ENCODE measurements at places on chromosomes 4 and X.

DNA sequence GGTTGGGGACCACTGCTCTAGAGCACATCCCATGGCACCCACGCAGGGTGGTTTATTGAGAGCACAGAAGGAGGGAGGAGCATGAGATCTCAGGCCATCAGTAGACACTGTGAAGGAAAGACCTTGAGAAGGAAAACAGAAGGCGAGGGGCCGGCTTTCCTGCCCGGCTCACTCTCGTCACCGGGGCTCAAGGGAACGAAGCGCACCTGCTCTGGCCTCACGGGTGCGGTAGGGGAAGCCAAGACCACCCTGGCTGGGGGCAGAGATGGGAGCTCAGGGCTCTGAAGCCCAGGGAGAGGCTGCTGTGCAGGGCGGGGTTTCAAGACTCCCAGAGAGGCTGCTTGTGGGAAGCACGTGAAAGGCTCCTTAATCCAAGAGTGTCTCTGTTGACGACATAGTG, 105.9 kb downstream of the TNIP2 start:
- no peak for DNase-seq

- no peak for DNase-seq
Observed at GRCh38 chrX:17605676-17606075, 131.6 kb upstream of the SCML1 start.

DNA sequence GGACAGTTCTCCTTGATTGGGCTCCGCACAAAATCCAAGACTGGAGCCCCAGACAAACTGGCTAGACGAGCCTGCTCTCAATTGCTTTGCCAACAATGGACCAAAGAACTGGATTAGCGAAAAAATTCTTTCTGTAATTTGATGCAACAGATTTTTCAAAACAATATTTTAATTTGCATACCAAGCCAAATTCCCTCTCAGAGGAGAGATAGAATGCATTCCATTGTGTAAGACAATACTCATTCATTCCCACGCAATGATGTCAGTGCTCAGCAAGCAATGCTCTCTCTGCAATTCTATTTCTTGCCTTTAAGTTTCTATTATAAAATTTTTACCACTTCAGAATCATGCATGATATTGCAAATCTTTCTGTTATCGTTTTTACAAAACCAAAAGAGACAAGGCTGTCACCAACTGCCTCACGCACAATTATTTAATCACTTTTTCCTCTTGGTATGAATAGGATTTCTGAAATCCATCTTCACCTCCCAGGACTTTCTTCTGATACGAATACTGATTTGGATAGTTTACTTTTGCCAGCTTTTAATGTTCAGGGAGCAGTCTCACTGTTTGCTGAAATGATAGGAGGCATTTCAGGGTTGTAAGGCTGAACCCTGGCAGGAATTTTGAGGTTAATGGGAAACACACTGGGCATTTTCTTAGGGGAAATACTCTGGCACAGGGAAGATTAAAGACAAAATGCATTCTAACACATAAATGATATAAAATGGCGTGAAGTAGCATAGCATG, 46.1 kb upstream of the HCCS start:
- no peak for DNase-seq

DNA sequence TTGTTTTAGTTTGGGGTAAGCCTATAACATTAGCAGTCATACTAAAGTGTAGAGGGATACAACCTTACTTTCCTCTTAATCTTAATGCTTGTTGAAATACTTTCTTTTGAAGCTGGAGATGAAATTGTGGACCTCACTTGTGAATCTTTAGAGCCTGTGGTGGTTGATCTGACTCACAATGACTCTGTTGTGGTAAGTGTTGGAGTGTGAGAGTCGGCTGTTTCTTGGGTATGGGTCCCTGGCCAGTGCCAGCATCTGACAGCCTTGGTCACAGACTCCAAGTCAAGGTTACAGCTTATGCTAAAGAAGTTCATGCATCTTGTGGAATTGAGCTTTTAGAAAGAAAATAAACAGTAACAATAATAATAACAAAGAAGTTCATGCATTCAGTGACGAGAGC, 31.6 kb downstream of the RNF4 start:
- no peak for DNase-seq

DNA sequence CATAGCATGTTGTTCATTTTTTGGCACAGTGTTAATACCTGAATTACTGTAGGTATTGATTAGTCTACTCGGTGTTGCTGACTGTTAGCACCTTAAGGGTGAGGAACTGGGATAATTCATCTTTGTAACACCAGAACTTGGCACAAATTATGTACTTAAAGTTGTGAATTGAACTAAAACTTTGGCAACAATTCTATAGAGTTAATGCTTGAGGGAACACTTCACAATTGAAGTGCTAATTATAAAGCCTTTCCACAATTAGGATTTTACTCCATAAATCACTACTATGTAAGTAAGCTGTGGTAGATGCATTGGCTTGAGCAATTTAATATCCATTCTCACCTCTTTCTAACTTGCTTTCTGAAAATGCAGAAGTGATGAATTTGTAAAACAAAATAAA, 686.7 kb downstream of the PDHA2 start:
- no peak for DNase-seq

DNA sequence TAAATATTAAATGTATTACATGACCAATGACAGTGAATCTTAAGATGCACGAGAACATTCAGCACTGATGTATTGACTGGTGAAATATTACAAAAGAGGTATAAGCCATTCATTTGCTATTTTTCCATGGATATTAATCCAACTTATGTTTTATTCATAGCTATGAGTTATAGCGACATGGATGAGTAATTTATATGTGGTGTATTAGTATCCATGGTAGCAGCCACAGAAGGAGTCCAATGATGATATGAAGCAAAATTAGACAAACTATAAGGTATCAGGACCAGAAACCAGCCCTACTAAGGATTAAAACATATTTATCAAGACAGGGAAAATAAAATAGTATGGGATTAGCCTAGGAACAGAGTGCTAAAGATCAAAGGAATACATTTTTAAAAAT, 50.7 kb downstream of the THAP9 start:
- DNase-seq, result no peak

- DNase-seq, result no peak
Observed at GRCh38 chr4:173272996-173273395, 61.2 kb downstream of the HMGB2 start.

- DNase-seq, result no peak
Observed at GRCh38 chrX:79263550-79263949, 103.6 kb downstream of the ITM2A start.

DNA sequence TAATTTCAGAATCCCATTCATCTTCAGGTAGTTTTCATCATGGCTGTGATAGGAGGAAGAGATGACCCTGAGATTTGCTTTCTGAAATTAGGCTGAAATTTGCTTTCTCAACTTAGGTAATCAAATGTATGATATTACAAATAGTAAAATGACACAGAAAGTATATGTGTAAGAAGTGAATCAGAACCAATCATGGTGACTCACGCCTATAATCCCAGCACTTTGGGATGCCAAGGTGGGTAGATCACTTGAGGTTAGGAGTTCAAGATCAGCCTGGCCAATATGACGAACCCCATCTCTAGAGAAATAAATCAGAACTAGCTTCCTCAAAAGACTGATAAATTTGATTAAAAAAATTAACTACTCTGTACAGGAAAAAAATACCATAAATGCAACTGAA, 555.4 kb downstream of the STPG2 start:
- DNase-seq, result no peak

All from activated CD8-positive, alpha-beta memory T cell treated with anti-CD3 and anti-CD28 coated beads for 1 hour (primary cell).